ENCODE measurements at places on chromosomes 11 and 22. TPM values are rescaled to one million over a fixed set of nuclear protein-coding genes. Genes with fewer than 3 reads are reported as not detected.

OR5AR1 gene
- not detected for total RNA-seq

OR8A1 gene
- not detected for total RNA-seq

CASP1 gene
- 14.7 TPM for total RNA-seq

MOV10L1 gene
- 5.1 TPM for total RNA-seq

CRYBB2 gene
- total RNA-seq = not detected

HBE1 gene
- total RNA-seq = not detected

All from regular cardiac myocyte (primary cell).